Peyer's patch (tissue), 4 donors: ENCODE measurements at places on chromosomes 12 and 14.

- no peak for DNase-seq
Measured at GRCh38 chr14:68389943-68390342, 402.9 kb downstream of the ZFP36L1 start.

DNA sequence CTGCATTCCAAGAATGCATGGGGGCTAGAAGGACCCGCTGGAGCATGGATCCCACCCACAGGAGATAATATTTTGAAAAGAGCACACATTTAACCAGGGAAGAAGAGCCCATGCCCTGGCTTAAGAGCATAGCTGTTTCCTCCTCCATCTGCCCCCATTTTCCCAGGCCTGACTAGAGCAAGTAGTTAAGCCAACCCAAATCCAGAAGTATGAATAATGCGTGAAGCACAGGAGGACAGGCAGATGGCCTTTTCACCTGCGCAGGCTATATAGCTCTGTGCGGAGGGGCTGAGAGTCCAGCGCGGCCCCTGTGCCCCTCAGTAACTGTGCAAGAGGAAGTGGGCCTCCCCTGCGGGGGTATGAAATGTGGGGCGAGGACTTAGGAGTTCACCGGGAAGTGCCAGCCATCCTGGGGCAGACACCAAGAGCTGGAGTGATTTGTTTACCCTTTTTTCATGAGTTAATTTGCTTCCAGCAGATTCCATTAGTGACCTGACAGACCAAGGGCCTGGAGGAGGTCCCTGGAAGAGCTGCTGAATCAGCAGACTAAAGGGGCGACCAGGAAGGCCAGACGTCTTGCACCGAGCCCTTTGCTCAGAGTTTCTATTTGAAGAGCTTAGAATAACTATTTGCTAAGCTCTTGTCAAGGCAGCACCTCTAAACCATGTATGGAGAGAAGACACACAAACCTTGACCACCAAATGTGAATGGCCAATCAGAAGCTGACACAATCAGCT is 37.2 kb downstream of the DPF3 start:
- DNase-seq = no peak

GRCh38 chr14:67567654-67568053 is 32.4 kb downstream of the PIGH start:
- no peak for DNase-seq

DNA sequence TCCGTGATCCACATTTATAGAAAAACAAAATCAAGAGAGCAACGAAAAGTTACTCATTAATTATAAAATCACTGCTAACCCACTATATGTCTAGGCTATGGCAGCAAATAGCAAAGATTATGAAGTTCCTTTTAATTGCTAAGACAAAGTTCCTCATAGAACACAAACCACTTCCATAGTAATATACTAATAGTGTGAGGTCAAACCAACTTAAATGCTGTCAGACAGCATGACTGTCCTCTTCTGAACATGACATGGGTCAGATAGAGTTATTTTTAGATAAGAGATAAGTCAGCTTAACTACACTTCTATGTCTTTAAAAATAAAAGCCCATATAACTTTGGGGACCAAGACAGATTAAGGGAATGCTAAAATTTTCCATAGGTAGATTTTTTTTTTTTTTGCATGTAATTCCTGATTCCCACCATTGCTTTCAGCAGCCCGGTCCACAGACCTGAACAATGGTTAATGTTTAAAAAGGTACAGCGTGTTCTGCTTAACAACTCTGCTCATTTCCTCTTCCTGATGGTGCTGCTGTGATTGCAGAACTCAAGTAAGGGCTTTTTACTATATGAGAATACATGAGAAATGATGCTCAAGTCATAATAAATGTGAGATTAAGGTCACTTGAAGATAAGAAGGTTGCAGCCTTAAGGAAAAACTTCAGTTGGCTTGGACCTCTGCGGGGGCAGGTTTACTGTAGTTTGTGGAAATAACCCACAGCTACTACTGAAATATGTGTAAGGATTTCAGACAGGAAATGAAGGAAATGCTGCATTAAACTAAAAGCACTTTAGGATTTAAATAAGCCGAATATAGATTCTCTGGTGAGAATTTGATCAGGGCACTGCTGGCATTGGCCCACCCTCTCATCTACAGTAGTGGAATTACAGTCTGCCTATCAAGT is 37.7 kb upstream of the DUSP6 start:
- DNase-seq = no peak

GRCh38 chr12:40117818-40118217 is 11.9 kb upstream of the SLC2A13 start:
- DNase-seq = no peak

DNA sequence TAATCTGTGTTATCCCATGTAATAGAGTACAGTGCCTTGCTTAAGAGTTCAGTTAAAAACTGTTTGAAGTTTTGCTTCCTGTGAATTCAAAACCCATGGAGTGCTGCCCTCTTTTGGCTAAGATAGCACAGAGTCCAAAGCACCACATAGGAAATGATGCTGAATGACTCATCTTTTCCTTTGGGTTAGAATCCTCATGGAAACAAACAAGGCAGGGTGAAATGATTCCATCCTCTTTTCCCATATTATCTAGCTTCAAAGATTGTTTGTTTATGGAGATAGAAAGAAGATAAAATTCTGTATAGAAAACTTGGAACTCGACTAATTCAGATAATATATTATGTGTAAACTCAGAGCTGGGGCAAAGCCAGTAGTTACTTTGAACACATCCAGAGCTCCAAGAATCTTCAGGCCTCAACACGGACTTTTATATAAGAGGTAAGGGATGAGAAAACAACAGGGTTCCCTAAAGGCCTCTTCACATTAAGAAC is 87.4 kb downstream of the OTOGL start:
- no peak for DNase-seq

GRCh38 chr14:44405011-44405486 is 102.0 kb downstream of the FSCB start:
- DNase-seq = no peak

GRCh38 chr12:318759-319515 is 56.3 kb upstream of the SLC6A13 start:
- no peak for DNase-seq

- peak; percentile 63 for DNase-seq
Measured at GRCh38 chr14:20632831-20633691, 8.4 kb downstream of the OR6S1 start.

GRCh38 chr12:75661908-75662307 is 150.5 kb upstream of the KRR1 start:
- DNase-seq = no peak

- DNase-seq = no peak
Measured at GRCh38 chr12:45260104-45260815, 44.4 kb downstream of the ANO6 start.

GRCh38 chr12:124026755-124027745 is 54.0 kb downstream of the ZNF664 start:
- no peak for DNase-seq

DNA sequence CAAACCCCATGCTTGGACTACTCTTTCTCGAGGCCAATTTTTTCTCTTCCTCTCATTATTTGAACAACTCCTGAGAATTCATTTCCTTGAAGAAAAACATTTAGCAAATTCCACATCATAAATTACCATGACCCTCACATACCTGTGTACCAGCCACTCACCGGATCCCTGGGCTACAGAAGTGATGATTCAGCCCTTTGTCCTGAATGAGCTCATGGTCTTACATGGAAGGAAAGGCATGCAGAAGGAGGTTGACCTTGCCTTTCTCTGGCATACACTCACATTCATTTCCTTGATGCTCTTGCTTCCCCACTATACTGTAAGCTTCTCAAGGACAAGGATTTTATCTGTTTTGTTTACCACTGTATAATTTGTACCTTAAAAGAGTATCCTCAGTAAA is 191.5 kb downstream of the SLC5A8 start:
- no peak for DNase-seq

GRCh38 chr14:100388103-100389054 is 65.2 kb downstream of the SLC25A47 start:
- DNase-seq = peak; percentile 73
